NT2/D1 (cell line): ENCODE measurements at places on chromosomes 16 and 17.

GRCh38 chr16:77960766-77961165, 61.6 kb upstream of the CLEC3A start:
- DNase-seq = no peak

GRCh38 chr17:49435671-49436029, 21.0 kb upstream of the PHB1 start:
- no peak for DNase-seq

- DNase-seq = no peak
Measured at GRCh38 chr17:57329380-57330214, 73.3 kb downstream of the MSI2 start.

- peak; percentile 50 for DNase-seq
Measured at GRCh38 chr16:85202631-85203461, 90.6 kb upstream of the CIBAR2 start.

DNA sequence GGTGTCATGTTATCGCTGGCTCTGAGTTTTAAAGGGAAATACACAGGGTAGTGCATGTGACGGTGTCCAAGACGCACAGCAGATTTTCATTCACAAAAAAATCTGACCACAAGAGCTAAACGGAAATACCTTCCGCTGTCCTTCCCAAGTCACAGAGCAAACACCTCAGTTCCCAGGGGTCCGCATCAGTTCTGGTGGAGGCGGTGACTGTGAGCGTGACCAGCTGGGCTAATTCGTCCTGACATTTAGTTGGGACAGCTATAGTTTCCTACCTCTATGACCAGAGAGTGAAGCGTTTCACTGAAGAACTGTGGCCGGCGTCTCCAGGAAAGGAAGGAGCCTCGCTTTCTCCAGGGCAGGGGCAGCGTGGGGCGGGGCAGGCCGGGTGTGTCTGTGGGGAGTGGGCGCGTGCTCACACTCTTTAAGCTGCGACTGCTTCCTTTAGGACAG, 10.5 kb upstream of the FASN start:
- no peak for DNase-seq

DNA sequence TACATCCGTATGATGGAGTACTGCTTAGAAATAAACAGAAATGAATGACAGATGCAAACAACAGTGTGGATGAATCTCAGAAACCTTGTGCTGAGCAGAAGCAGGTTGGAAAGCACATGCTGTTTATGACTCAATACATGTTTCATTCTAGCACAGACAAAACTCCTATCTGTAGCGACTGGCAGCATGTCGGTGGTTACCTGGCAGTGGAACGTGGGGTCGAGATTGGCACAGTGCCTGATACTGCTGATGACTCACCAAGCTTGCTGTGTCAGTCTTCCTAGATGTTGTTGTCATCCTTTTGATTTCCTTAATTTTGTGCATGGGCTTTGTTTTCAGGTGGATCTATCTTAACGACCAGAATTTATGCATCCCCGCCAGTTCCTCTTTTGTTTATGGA, 62.1 kb downstream of the GAN start:
- no peak for DNase-seq

DNA sequence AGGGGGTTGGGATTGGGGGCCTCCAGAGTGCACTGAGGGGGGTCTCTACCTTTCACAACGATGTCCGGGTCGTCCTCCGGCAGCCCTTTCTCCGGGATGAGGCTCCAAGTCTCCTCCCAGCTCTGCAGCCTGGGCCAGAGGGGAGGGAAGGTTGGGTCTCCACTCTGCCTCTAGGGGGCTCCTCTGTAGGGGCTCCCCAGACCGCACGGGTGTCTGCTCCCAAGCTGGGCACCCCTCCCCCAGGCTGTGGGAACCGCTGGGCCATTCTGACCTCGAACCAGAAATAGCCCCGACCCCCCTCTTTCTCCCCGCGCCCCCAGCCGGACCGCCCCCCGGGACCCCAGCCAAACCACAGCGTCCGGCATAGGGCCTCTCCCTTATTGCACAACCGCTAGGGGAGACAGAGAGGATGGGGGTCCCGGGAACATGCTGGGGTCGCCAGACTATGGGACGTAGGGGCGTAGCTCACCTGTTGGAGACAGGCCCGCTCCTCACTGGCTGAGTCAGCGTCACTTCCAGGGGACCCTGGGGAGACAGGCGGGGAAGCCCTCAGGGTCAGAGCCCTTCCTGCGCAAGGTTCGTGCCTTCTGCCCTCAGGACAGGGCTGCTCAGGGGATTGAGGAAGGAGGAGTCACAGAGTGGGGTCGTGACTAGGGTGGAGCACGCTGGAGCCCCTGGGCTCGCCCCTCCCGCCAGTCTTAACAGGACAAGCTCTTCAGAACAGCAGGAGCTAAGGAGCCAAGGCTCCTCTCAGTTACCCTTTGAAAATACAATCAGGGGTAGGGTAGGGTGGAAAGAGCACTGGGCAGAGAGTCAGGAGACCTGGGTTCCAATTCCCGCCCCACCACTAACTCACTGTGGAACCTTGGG, 2.7 kb downstream of the PLEKHH3 start:
- DNase-seq = no peak

- DNase-seq = no peak
Measured at GRCh38 chr17:8124350-8125153, 646 bp upstream of the HES7 start.

DNA sequence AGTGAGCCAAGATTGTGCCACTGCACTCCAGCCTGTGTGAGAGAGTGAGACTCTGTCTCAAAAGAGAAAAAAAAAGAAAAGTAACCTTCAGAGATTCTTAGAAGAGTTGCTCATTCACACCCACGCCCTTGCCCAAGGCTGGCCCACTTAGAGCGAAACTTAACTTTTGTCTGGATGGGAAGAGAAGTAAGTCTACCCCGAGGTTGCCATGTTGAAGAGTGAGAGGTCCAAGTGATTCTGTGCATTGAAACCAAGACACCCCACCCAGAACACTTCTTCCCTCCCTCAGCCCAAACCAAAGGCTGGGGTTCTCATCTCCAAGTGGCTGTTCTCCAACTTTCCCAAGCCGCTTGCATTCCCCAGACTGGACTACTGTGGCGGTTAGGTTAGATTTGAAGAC, 2.4 kb upstream of the CISD3 start:
- DNase-seq = no peak

GRCh38 chr16:17518441-17518840, 47.7 kb upstream of the XYLT1 start:
- no peak for DNase-seq

DNA sequence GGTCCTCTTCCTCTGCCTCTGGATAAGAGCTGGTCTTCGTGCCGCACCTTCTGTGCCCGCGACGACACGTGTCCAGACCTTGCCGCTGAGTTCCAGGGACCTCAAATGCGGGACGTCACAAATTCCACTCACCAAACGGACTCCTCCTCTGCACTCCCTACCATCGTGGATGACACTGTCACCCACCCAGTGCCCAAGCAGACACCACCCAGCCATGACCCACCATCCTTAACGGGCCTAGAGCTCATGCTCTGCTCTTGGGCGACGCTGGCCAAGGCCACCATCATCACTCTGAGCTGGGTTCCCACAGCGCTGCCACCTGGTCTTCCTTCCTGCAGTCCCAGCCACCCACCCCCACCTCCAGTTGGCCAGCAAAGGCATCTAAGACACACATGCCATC, 96.4 kb upstream of the RPL38 start:
- no peak for DNase-seq

DNA sequence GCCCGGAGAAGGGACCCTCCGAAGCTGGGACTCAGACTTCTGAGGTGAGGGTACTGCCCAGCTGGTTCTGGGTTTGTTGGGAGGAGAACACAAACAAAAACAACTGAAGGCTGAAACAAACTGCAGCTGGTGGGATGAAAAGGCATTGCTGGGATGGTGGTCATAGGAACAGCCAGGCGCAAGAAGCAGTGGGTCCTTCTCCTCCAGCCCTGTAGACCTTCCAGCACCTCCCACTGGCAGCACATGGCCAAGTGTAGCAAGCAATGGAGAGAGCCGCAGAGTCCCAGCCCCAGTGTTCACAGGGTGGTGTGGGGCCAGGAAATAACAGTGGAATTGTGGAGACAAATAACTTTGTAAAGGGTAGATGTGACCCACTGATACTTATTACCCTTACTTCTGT, 48.7 kb upstream of the FOXJ1 start:
- DNase-seq = no peak

DNA sequence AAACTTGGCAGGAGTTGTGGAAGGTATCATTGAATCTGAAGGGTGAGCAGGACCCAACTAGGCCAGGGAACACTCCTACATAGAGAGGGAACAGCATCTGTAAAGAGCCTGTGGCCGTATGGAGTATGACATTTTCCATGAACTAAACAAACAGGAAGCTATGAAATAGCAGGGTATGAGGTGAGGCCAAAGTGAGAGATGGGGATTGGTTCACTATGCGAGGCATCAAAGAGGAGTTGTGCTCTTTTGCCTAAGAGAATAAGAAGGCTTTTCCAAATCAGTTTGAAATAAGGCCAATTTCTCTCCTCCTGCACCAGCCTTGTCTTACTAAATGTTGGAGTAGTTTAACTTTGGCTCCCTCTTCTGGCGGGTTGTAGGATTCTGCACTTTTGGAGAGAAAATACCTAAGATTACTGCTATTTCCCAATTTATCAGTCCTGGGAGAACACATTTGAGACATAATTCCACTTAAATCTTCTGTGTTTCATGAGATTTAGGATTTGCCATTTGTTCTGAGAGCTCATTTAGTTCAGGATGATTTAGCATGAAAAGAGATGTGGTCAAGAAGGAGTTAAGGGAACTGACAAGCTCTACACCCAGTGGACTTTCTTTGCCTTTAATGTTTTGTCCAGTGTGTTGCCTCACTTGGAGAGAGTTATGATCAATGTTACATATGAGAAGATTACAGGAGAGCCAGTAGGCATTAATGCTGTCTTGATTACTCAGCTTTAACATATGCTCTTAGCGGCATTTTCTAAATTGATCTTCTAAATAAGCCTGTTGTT, 55.4 kb downstream of the TNRC6C start:
- peak; percentile 46 for DNase-seq

- no peak for DNase-seq
Measured at GRCh38 chr17:57724026-57724728, 20.9 kb downstream of the CCDC182 start.

- no peak for DNase-seq
Measured at GRCh38 chr17:4506892-4507291, 8.2 kb downstream of the SPNS2 start.

DNA sequence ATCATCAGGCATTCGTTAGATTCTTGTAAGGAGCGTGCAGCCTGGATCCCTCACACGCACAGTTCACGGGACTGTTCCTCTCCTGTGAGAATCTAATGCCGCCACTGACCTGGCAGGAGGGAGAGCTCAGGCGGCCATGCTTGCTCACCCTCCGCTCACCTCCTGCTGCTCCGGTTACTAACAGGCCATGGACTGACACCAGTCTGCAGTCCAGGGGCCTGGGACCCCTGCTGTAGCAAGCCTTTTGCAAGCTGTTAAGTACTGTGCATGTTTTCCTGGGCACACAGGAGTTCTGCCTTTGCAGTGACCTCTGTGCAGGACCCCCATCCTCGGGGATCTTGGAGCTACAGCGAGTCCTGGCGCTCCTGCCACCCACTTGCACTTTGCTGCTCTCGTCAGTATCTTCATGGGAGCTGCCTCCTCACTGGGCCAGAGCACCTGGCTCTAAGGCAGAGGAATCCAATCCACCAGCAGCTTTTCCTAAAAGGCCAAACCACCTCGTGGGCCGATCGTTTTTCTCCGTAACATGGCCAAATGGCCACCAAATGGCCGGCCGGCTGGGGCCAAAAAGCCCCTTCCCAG, 230.6 kb downstream of the FOXL1 start:
- no peak for DNase-seq

DNA sequence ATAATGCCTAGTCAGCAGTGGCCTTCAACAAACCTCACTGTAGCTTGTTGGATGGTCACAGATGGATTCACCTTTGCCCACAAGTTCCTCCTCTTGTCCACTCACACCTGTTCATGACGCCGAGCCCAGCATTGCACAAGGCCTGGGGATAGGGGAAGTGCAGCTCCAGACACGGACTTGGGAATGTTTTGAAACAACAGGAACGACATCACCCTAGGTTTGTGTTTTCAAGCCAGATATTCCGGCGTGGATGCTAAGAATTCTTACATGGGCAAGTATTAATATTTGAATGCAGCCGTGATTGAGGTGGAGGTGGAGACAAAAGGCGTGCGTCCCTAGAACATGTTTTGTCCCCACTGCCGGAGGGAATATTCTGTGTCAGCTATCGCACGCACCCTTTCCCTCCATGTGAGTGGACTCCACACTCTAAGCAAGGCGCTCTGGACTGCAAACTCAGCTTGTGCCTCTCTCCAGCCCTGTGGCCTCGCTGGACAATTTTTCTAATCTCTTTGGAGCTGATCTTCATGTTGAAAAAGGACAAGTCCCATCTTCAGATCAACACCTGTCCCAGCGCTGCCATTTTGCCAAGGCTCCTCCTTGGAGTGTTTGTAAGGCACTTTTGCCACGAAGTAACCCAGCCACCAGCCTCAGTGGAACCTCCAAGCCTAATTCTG, 2.0 kb upstream of the BANP start:
- no peak for DNase-seq

- DNase-seq = no peak
Measured at GRCh38 chr17:57484081-57484666, 227.9 kb downstream of the MSI2 start.

DNA sequence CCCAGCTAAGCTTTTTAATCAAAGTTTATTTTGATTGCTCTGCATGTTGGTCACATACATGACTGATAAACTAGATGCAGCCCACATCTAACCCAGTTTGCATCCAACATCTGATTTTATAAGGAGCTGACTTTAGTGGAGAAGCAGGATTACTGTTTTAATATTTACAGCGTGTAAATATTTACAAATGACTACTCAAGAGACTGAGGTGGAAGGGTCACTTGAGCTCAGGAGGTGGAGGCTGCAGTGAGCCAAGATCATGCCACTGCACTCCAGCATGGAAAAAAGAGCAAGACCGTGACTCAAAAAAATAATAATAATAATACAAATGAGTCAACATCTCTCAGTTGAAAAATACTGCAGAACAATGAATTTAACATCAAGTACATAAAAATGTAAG, 50.8 kb downstream of the PARN start:
- DNase-seq = no peak

DNA sequence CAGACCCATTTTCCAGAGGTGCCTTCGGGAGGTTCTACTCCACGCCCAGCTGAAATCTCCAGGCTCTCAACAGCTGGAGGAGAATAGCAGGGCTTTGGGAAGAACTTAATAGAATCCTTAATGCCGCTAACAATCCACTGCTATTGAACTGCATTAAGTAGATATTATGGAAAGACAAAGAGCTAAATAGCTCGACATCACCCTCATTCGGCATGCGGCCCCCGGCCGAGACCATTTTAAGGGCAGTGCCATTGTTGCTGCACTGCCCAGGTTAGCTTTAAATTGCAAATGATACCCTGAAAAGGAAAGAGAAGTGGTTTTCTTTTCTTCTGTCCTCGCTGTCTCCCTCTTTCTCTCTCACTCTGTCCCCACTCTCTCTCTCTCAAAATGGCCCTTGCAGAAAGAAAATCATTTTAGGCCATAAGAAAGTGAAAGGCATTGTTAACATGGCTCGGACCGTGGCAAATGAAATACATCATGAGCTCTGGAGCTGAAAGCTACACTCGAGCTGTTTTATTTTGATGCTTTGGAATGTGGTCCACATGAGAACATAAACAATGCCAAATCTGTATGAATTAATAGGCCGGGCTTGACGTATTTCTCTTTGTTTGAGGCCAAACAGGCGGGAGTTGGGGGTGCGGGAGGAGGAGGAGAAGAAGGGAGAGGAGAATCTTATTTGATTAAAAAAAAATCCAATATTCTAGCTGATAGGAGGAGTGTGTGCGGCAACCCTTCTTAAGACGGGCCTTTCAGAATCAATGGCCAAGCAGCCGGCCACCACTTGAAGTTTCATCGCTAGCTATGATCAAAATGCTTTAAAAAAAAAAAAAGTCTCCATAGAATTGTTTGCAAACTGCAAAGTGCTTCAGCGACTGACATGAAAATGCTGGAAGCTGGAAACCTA, 298.8 kb upstream of the IRX3 start:
- DNase-seq = peak; percentile 51
